Hair follicular keratinocyte (primary cell): ENCODE measurements at places on chromosomes 16 and 17. TPM values are rescaled to one million over a fixed set of nuclear protein-coding genes. Genes with fewer than 3 reads are reported as not detected.

Gene CMTM2
- not detected in 2 replicates for total RNA-seq

Gene BIRC5
- 25.3 and 69.2 TPM in 2 replicates for total RNA-seq

Gene CEP295NL
- total RNA-seq, result not detected in 2 replicates

Gene ADAD2
- not detected in 2 replicates for total RNA-seq

Gene TBC1D3L
- total RNA-seq, result 1.5 and 4.4 TPM in 2 replicates

Gene ABCA8
- not detected in 2 replicates for total RNA-seq

Gene CRHR1
- not detected in 2 replicates for total RNA-seq

Gene CD68
- 23.4 and 57.7 TPM in 2 replicates for total RNA-seq

Gene HSF4
- 4.9 and 9.4 TPM in 2 replicates for total RNA-seq

Gene IRX3
- total RNA-seq, result 7.7 and 8.7 TPM in 2 replicates

Gene MYH2
- total RNA-seq, result not detected in 2 replicates

Gene SOX15
- total RNA-seq, result 141 and 207 TPM in 2 replicates

Gene TP53TG3D
- not detected in 2 replicates for total RNA-seq

Gene SLC2A4
- 0.08 and 1.4 TPM in 2 replicates for total RNA-seq

Gene CCL17
- total RNA-seq, result not detected in 2 replicates

Gene DOK4
- 17.2 and 26.8 TPM in 2 replicates for total RNA-seq

Gene KRTAP4-9
- not detected in 2 replicates for total RNA-seq

Gene GGT6
- total RNA-seq, result 0.08 TPM in 2 replicates

Gene KRTAP3-2
- not detected in 2 replicates for total RNA-seq

Gene VASN
- total RNA-seq, result 7.8 and 12.6 TPM in 2 replicates

Gene HSPB9
- not detected in 2 replicates for total RNA-seq

Gene MT4
- total RNA-seq, result not detected in 2 replicates

Gene SLC16A6
- total RNA-seq, result 0.04 TPM in 1 of 2 replicates, not detected in the other

Gene PRR15L
- total RNA-seq, result not detected in 2 replicates

Gene HOXB9
- total RNA-seq, result not detected in 2 replicates

Gene TBC1D3B
- 0.31 TPM in 1 of 2 replicates, not detected in the other for total RNA-seq

Gene PRR11
- 31.0 and 54.0 TPM in 2 replicates for total RNA-seq

Gene PDILT
- total RNA-seq, result not detected in 2 replicates

Gene DHRS7C
- not detected in 2 replicates for total RNA-seq

Gene SLC6A2
- total RNA-seq, result 0.04 and 0.08 TPM in 2 replicates

Gene UMOD
- total RNA-seq, result not detected in 2 replicates

Gene GAS7
- not detected in 2 replicates for total RNA-seq

Gene TADA2A
- total RNA-seq, result 6.2 and 10.9 TPM in 2 replicates

Gene FOXK2
- 45.4 and 48.2 TPM in 2 replicates for total RNA-seq

Gene ZP2
- total RNA-seq, result not detected in 2 replicates

Gene CLEC3A
- not detected in 2 replicates for total RNA-seq

Gene ALOX15B
- total RNA-seq, result 27.2 and 84.0 TPM in 2 replicates

Gene NXPH3
- 0.08 and 0.38 TPM in 2 replicates for total RNA-seq

Gene TMEM132E
- not detected in 2 replicates for total RNA-seq

Gene TPSD1
- total RNA-seq, result not detected in 2 replicates

Gene SLFN12
- total RNA-seq, result 6.3 and 7.7 TPM in 2 replicates

Gene KRT39
- total RNA-seq, result not detected in 2 replicates

Gene TP53TG3F
- not detected in 2 replicates for total RNA-seq

Gene TMEM235
- total RNA-seq, result not detected in 2 replicates

Gene NPIPA8
- total RNA-seq, result 0.23 and 0.80 TPM in 2 replicates

Gene STARD3
- total RNA-seq, result 29.9 and 35.9 TPM in 2 replicates

Gene IL34
- total RNA-seq, result 0.19 TPM in 1 of 2 replicates, not detected in the other

Gene SSTR5
- not detected in 2 replicates for total RNA-seq

Gene CYBC1
- 31.2 and 39.1 TPM in 2 replicates for total RNA-seq

Gene PMP22
- total RNA-seq, result 1.2 and 1.9 TPM in 2 replicates

Gene SBK1
- 0.08 TPM in 1 of 2 replicates, not detected in the other for total RNA-seq

Gene KCNG4
- not detected in 2 replicates for total RNA-seq

Gene EZH1
- 5.0 and 12.8 TPM in 2 replicates for total RNA-seq

Gene CMC2
- total RNA-seq, result 54.2 and 100 TPM in 2 replicates

Gene TPSG1
- not detected in 2 replicates for total RNA-seq

Gene SLFN14
- total RNA-seq, result not detected in 2 replicates
